CD4-positive, alpha-beta T cell treated with Interferon gamma for 1 hour (primary cell): ENCODE measurements at places on chromosomes 12 and 14.

- no peak for DNase-seq
These were observed 2.7 kb upstream of the HDAC7 start for GRCh38 chr12:47822401-47822800.

DNA sequence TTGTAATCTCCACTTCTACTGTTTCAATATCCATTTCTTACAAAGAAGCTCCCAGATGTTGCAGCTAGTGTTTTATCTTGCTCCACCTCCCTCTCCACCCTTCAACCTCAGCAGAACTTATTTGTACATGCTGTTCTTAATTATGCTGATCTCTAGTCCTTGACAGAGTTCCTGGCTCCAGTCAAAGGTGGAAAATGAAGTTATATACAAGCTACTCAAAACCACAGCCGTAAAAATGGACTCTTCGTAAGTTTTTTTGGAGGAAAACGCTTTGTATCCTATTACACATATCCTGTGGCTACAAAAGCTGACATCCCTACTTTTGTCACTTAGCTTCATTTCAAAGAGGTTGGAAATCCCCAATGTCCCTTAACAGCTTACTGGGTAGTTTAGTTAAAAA lies 1.3 kb downstream of the CLEC1A start:
- DNase-seq = no peak

DNA sequence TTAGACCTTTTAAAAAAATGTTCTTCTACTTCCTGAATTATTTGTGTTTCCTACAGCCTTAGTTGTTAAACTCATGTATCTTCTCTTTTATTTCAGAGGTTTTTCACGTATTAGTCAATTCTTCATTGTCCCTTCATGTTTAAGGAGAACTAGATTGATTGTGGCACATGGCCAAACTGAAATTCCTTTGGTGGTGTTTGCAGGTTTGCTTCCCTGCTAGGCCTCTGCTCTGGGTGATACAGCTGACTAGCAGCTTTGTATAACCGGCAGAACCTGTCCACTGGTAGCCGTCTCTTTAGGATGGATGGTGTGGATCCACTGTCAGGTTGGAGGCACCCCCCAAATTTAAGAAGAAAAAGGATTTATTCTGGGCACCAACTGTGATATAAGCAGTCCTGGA lies 262.1 kb downstream of the FBXL14 start:
- no peak for DNase-seq

- no peak for DNase-seq
These were observed 211.0 kb upstream of the NUDT4 start for GRCh38 chr12:93166541-93167307.

GRCh38 chr12:124466216-124467128 lies 100.9 kb downstream of the NCOR2 start:
- DNase-seq = peak; percentile 92

- DNase-seq = no peak
These were observed 21.1 kb downstream of the GYS2 start for GRCh38 chr12:21583587-21583986.

- no peak for DNase-seq
These were observed 41.0 kb downstream of the DMAC2L start for GRCh38 chr14:50353126-50353525.

DNA sequence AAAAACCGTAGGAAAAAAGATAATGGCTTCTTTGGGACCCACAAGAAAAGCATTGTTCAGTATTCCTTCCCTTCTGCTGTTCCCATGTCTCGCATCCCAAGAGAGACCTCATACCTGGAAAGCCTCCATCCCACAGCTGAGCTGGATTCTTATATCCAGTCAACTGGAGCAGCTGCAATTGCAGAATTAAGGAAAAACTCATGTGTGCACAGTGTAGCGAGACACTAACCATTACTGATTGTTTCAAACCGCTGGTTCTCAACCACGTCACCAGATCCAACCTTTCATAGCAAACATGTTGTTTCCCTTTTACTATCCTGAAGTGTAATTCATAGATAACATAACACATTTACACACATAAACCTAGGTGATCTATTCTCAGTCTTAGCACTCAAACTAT lies 5.5 kb upstream of the RNASE10 start:
- DNase-seq = no peak

GRCh38 chr12:23944067-23944466 lies 5.4 kb downstream of the SOX5 start:
- DNase-seq = no peak

DNA sequence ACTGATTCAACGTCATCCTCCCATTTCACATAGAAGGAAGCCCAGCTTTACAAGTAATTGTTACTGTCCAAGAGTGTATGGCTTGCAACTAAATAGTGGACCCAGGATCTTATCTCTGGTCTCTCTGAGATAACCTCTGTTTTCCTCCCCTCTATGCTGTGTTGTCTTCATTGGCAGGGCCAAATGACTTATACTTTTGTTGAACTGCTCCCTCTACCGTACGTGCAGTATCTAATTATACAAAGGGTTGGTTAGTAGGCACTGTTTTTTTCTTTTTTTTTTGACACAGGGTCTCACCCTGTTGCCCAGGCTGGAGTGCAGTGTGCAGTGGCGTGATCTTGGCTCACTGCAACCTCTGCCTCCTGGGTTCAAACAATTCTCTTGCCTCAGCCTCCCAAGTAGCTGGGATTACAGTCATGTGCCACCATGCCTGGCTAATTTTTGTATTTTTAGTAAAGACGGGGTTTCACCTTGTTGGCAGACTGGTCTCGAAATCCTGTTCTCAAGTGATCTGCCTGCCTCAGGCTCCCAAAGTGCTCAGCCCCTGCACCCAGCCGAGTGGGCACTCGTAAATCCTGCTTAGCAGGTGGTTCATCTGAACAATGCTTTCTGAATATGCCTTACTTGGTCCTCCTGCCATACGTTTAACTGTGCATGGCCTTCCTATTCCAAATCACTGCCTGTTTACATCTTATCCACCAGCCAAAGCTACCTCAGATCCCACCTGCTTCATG lies 162.1 kb downstream of the ADCK1 start:
- DNase-seq = no peak

GRCh38 chr12:52191841-52192791 lies at the start of gene KRT80:
KRT80 (minus strand) TSS chr12:52192014; CDS start chr12:52191902, 112 bp downstream.
- peak; percentile 34 for DNase-seq

GRCh38 chr14:53338192-53338591 lies 185.1 kb upstream of the DDHD1 start:
- no peak for DNase-seq

GRCh38 chr12:39393890-39394289 lies 49.0 kb downstream of the KIF21A start:
- DNase-seq = no peak

GRCh38 chr12:98439981-98440581 lies 75.3 kb upstream of the TMPO start:
- peak; percentile 70 for DNase-seq

DNA sequence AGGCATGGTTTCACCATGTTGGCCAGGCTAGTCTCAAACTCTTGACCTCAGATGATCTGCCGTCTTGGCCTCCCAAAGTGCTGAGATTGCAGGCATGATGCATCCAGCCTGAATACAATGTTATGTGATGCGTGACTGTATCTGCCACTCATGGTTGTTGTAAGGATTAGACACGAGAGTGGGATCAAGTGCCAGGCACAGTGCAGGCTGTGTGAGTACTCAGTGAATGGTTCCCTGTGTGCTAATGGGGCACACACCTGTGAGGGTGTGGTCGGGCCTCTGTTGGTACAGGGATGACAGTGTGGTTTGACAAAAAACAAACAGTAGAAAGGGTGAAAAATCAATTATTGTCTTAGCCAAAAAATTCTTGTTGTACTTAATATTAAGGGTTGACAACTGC lies 61.8 kb downstream of the TECPR2 start:
- DNase-seq = no peak

- DNase-seq = no peak
These were observed 39.4 kb upstream of the FUT8 start for GRCh38 chr14:65373016-65373670.

DNA sequence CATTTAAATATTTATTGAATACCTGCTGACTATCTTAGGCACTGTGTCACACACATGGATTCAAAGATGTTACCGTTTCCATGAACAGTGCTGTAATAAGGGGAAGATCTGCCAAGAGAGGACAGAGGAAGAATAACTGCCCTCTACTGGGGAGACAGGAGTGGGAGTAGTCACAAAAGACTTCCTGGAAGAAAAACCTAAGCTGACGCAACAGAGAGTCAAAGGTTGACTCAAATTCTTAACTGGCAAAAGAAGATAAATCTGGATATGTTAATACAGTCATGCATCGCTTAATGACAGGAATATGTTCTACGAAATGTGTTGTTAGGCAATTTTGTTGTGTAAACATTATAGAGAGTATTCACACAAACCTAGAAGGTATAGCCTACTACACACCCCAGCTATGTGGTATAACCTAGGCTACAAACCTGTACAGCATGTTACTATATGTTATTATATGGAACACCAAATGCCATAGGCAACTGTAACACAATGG lies 51.5 kb downstream of the DCAF5 start:
- no peak for DNase-seq

DNA sequence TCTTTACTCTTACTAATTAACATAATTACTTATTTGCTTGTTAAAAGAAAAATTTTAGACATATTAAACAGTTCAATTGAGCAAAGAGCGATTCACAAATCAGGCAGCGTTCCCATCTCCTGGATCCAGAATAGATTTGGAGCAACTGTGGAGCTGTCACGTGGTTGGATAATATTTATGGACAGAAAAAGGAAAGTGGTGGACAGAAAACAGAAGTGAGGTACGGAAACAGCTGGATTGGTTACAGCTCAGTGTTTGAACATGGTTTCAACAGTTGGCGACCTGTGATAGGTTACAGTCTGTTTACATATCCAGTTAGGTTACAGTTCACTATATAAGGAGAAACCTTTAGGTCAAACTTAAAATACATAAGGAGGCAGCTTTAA lies 19.7 kb upstream of the FAM234B start:
- no peak for DNase-seq

DNA sequence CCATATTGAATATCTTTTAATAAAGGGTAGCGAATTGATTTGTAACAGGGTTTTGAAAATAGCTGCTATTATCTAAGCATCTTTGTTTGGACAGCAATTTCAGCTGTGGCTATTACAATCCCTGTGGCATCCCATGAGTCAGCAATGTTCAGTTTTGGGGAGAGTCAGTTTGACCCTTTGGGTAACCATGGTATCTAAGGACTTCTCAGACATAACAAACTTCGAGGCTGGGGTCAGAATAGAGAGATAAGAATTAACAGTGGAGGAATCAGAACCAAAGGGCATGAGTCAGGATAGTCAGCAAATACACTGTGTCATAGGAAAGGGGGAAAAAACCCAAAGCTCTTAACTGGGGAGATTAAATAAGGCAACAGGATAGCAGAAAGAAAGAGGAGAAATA lies 11.7 kb upstream of the PTHLH start:
- DNase-seq = no peak

- DNase-seq = no peak
These were observed 39.9 kb downstream of the SOX5 start for GRCh38 chr12:23909551-23909950.

- DNase-seq = no peak
These were observed 48.2 kb downstream of the SPPL3 start for GRCh38 chr12:120855823-120856588.
